ENCODE measurements at places on chromosomes 16 and 17.

DNA sequence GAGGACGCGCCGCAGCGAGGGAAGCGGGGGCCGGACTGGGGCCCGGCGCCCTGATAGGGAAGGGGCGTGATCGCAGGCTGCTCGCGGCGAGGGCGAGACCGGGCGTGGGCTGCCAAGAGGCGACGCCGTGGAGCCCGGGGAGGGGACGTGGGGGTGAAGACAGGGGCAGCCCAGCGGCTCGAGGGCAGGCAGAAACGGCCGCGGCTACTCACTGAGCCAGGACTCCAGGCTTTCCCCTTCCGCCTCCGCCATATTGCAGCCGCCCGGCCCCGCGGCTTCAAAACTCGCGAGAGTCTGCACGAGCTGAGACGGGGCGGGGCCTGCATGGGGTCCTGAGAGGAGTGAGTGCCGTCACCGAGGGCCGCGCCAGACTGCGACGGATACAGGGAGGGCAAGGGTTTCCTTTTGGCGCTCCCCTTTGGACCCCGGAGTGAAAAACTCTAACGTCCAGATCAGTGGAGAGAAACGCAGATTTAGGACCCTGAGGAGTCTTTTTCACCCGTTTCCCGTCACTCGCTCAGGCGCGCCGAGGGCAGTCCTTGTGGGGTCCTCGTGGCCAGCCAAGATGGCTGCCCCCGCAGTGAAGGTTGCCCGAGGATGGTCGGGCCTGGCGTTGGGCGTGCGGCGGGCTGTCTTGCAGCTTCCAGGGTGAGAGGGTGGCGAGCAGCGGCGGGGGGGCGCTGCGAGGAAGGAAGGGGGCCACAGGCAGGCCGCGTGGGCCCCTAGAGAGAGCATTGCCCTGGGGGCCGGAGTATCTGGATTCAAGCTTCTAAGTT lies at the start of the genes GGA3 and MRPS7:
TSS of gene GGA3 (minus strand) at position 271 of the 776 bp plus-strand sequence. CDS start at position 252, 19 bp downstream.
TSS of gene MRPS7 (plus strand) at position 544 of the 776 bp plus-strand sequence. CDS start at position 566, 22 bp downstream.
- DNase-seq = peak; percentile 91

- no peak for DNase-seq
Measured at GRCh38 chr17:39283896-39284295, 58.2 kb upstream of the STAC2 start.

- DNase-seq = no peak
Measured at GRCh38 chr17:61279476-61280145, 120.0 kb upstream of the TBX2 start.

GRCh38 chr17:67050066-67050465 lies 5.7 kb downstream of the CACNG1 start:
- DNase-seq = no peak

DNA sequence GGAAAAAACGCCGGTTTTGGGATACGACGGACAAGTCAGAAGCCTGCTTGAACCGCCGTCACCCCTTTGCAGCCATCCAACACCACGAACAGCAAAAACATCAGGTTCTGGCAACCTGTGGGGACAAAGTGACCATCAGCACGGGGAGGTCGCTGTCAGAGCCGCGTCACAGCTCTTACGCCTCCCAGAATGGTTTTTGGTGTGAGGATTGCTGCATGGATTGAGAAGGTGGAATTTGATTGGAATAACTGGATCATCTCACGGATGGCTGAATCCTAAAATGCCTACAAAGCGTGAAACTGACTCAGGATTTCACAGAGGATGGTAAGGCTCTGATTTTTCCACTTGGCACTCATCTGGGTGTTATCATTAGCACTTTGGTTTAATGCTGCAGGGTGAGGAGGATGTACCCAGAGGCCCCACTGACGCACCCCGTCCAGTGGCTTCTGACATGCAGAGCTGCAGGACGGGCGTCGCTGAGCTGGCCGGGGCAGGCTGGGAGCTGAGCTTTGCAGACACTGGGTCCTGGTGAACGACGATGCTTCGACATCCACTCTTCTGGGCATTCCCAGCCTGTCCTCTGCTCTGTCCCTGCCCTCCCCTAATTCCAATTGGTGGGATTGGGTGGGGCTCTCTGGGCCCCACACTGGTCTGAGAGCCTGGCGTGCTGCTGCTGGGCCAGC lies 73.4 kb upstream of the CREBBP start:
- DNase-seq = no peak

- no peak for DNase-seq
Measured at GRCh38 chr17:48952904-48953303, 8.3 kb upstream of the SNF8 start.

DNA sequence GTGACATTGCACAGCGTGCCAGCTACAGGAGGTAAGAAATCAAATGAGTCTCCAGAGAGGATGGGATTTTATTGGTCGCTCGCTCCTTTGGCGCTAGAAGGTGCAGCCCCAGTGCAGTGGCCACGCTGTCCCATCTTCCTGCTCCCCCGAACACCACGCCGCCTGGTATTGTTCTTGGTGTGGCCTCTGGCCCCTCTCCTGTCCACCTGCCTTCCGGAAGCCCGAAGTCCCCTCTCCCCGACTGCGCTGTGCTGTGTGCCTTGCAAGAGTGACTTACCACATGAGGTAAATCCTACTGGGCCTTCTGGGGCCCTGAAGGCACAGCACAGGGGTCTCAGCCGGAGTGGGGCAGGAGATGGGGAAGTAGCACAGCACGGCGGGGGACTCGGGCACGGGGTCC lies 58.2 kb downstream of the MARCHF10 start:
- no peak for DNase-seq

- no peak for DNase-seq
Measured at GRCh38 chr16:68627951-68628425, 17.1 kb upstream of the CDH3 start.
